ENCODE measurements at places on chromosomes 1 and 21. TPM values are rescaled to one million over a fixed set of nuclear protein-coding genes. Genes with fewer than 3 reads are reported as not detected.

DNA sequence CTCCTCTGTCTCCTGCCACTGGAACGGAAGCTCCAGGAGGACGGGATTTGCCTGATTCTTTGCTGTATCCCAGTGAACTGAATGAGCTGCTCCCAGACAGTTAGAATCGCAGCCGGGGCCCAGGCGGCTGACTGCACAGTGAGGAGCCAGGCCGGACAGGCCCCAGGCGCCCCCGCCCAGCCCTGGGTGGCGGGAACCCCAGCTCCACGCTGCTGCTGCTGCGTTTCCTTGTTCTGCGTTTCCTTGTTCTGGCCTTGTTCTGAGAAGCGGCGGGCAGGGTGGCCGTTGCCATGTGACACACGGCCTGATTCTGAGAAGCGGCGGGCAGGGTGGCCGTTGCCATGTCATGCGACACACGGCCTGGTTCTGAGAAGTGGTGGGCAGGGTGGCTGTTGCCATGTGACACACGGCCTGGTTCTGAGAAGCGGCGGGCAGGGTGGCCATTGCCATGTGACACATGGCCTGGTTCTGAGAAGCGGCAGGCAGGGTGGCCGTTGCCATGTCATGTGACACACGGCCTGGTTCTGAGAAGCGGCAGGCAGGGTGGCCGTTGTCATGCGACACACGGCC is 56.2 kb downstream of the SLC37A1 start:
- H3K27me3 ChIP-seq = no peaks in the 10 kb centered on the region
- peaks cover 4% of the 10 kb centered on the region for H3K36me3 ChIP-seq
- H3K27ac ChIP-seq = no peak overlapping the region
- DNase-seq = no peak

GRCh38 chr1:115475252-115475651 is 137.2 kb upstream of the NGF start:
- no peaks in the 10 kb centered on the region for H3K36me3 ChIP-seq
- no peaks in the 10 kb centered on the region for H3K4me1 ChIP-seq
- no peak overlapping the region for H3K27ac ChIP-seq
- H3K27me3 ChIP-seq = no peaks in the 10 kb centered on the region
- no peak overlapping the region for H3K4me3 ChIP-seq

DNA sequence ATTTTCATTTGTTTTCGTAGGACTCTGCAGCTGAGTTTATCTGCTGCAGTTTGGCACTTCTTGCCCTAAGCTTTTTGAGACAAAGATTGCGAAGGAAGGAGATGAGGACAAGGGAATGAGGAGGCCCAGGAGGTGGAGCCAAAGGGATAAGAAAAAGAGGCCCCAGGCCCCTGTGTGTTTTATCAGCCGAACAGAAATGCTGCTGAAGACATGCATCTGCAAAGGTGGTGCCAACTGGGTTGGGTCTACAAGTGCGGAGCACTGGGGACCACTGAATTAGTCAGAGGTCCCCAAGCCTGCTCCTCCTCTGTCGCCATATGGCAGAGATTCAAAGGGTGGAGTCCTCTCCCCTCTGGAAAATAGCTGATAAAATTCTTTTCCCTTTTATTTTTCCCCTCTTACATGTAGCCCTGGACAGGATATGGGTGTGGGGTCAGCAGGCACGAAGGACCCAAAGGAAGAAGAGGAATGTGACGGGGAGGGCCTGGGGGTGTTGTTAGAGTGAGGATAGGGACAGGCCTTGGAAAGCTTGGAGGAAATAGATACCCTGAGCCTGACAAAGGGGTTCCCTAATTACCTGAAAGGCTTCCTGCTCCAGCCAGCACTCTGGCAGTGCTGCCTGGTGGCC is 2.7 kb downstream of the CD34 start:
- no peaks in the 10 kb centered on the region for H3K36me3 ChIP-seq
- no peak overlapping the region for H3K4me3 ChIP-seq
- no peak overlapping the region for H3K27ac ChIP-seq

GRCh38 chr1:152533327-152533938 is 19.2 kb downstream of the CRCT1 start:
- no peak overlapping the region for H3K4me3 ChIP-seq
- H3K4me1 ChIP-seq = no peaks in the 10 kb centered on the region
- no peaks in the 10 kb centered on the region for H3K36me3 ChIP-seq
- H3K27ac ChIP-seq = no peak overlapping the region
- DNase-seq = no peak

DNA sequence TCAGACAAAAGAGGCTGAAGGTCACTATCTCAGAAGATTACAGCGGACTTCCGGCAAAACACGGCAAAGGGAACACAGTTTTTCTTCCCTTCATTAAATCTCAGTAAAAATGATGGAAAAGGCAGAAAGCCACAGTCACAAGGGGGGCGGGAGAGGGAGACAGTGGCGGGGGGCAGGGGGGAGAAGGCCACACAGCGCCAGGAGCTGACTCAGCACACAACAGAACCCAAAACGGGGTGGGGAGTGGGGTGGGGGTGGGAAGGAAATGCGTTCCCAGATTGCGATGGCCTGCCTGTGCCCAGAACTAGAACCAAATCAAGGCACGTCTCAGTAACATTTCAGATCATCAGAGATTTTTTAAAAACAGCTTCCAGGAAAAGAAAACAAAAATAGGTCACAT is 13.4 kb downstream of the CFAP74 start:
- DNase-seq = no peak

DNA sequence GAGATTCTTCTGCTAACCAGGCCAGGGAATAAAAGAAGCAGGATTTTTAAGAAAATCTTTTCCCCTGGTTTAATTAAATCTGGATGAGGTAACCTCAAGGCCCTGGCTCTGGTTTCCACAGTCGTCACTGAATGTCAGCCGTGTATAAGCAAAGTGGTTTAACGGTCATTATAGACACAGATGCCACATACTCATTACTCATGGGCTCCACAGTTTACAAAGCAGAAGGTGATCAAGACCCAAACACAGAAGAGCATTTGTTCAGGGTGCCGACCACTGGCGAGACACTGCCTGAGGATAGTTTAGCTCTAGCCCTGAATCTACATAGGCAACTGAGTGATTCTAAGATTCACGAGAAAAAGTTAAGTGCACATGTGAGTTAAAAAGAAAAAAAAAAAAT is 27.8 kb upstream of the RAP1GAP start:
- H3K27ac ChIP-seq = no peak overlapping the region
- no peak for DNase-seq
- H3K36me3 ChIP-seq = peaks cover 36% of the 10 kb centered on the region
- no peak overlapping the region for H3K4me3 ChIP-seq

GRCh38 chr1:171140401-171140800 is 44.7 kb upstream of the FMO2 start:
- no peaks in the 10 kb centered on the region for H3K4me1 ChIP-seq
- peaks cover 2% of the 10 kb centered on the region for H3K27me3 ChIP-seq
- H3K27ac ChIP-seq = no peak overlapping the region
- no peak for DNase-seq
- H3K4me3 ChIP-seq = no peak overlapping the region
- H3K36me3 ChIP-seq = no peaks in the 10 kb centered on the region

GRCh38 chr1:17212487-17213121 is 7.7 kb downstream of the PADI1 start:
- H3K27ac ChIP-seq = no peak overlapping the region
- no peaks in the 10 kb centered on the region for H3K36me3 ChIP-seq
- peaks cover 22% of the 10 kb centered on the region for H3K27me3 ChIP-seq
- H3K4me3 ChIP-seq = no peak overlapping the region

Gene CAMSAP2
- 1.3 TPM for total RNA-seq

Gene KRTAP21-2
- not detected for total RNA-seq

Gene LCE1C
- total RNA-seq = not detected

Gene OLIG2
- total RNA-seq = not detected

- H3K4me3 ChIP-seq = no peak overlapping the region
Measured at GRCh38 chr1:110425612-110426152, 18.2 kb upstream of the LAMTOR5 start.

Gene EIF2D
- 89.1 TPM for total RNA-seq

Gene CLCNKB
- not detected for total RNA-seq

DNA sequence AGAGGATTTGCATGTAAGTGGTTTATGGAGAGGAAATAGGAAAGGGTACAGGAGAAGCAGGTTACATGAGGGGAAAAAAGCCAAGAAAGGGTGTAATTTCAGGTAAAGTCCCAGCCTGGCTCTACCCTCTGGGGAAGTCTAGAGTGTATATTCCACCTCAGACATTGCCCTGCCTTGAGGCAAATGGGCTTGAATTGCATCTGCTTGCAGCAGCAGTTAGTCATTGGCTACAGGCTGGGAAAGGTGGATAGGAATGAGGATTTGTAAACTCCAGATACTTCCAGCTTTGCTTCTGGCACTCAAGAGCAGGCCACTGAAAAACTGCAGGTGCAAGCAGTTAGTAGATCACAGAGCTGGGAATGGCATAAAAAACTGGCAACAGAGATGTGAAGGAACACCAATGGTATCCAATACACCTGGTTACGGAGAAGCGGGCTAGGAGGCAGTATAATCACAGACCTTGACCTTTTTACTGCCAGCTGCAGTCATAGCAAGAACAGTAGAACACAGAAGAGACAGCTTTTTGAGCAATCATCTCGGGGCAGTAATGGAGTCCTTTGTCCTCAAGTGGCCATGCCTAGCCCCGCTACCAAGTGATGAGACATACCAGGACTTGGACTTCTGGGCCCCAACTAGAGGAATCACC is 226.9 kb upstream of the NRIP1 start:
- no peak for DNase-seq
- H3K27ac ChIP-seq = no peak overlapping the region
- no peak overlapping the region for H3K4me3 ChIP-seq
- H3K4me1 ChIP-seq = no peaks in the 10 kb centered on the region
- no peaks in the 10 kb centered on the region for H3K36me3 ChIP-seq

DNA sequence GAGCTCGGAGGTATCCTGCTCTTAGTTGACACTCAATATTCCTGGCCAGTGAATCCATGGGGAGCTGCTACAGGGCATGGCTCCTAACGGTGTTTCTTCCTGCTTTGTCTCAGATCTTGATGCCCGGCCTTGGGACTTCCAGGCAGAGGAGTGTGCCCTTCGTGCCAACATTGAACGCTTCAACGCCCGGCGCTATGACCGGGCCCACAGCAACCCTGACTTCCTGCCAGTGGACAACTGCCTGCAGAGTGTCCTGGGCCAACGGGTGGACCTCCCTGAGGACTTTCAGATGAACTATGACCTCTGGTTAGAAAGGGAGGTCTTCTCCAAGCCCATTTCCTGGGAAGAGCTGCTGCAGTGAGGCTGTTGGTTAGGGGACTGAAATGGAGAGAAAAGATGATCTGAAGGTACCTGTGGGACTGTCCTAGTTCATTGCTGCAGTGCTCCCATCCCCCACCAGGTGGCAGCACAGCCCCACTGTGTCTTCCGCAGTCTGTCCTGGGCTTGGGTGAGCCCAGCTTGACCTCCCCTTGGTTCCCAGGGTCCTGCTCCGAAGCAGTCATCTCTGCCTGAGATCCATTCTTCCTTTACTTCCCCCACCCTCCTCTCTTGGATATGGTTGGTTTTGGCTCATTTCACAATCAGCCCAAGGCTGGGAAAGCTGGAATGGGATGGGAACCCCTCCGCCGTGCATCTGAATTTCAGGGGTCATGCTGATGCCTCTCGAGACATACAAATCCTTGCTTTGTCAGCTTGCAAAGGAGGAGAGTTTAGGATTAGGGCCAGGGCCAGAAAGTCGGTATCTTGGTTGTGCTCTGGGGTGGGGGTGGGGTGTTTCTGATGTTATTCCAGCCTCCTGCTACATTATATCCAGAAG is 16.7 kb downstream of the ALX3 start:
- DNase-seq = peak; percentile 46
- H3K36me3 ChIP-seq = peaks cover 49% of the 10 kb centered on the region
- H3K4me3 ChIP-seq = no peak overlapping the region
- no peaks in the 10 kb centered on the region for H3K4me1 ChIP-seq
- no peaks in the 10 kb centered on the region for H3K27me3 ChIP-seq

DNA sequence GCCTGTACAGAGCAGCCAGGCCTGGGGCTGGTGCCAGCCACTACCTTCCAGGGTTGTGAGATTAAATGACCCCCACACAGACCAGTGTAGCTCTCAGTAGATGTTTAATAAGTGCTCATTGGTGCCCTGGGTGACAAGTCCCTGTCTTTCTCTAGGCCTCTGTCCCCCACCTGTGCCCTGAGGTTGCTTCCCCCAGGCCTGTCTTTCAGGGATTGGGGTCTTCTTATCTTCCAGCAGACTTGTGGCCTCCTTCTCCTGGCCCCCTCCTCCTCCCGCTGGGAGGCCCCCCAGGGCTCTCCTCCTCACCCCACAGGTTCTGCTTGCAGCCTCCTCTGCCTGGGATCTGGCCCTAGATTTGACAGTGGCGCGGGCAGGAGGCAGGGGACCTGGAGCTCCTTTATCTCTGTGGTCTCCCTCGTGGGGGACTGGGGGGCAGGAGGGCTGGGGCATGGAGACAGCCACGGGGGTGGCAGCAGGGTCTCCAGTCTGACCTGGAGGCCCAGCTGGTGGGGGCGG is 40.3 kb downstream of the EPHA2 start:
- no peaks in the 10 kb centered on the region for H3K4me1 ChIP-seq
- H3K27me3 ChIP-seq = no peaks in the 10 kb centered on the region
- no peak for DNase-seq
- H3K27ac ChIP-seq = no peak overlapping the region
- no peak overlapping the region for H3K4me3 ChIP-seq

DNA sequence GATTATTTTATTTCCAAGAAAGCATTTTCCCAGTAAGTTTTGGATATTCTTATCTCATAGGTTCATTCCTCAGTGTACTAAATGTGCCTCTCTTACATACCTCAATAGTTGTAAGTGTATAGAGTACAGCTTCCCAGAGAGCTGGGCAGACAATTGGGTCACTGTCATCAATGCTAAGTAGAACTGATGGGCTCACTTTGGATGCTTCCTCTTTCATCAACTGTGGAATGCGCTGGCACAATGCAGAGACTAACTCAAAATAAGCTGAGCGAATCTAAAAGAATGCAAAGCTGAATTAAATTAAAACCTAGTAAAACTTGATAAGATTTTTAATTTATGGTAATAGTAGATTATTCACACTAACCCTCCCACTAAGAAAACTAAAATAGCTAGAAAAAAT is 21.5 kb downstream of the LTN1 start:
- no peak for DNase-seq
- H3K4me1 ChIP-seq = peaks cover 6% of the 10 kb centered on the region
- no peak overlapping the region for H3K4me3 ChIP-seq
- no peaks in the 10 kb centered on the region for H3K27me3 ChIP-seq
- H3K27ac ChIP-seq = no peak overlapping the region
- H3K36me3 ChIP-seq = peaks cover 52% of the 10 kb centered on the region

GRCh38 chr1:246906833-246907232 is 24.9 kb downstream of the AHCTF1 start:
- H3K4me3 ChIP-seq = no peak overlapping the region
- DNase-seq = no peak
- no peak overlapping the region for H3K27ac ChIP-seq
- peaks cover 18% of the 10 kb centered on the region for H3K4me1 ChIP-seq
- no peaks in the 10 kb centered on the region for H3K27me3 ChIP-seq

DNA sequence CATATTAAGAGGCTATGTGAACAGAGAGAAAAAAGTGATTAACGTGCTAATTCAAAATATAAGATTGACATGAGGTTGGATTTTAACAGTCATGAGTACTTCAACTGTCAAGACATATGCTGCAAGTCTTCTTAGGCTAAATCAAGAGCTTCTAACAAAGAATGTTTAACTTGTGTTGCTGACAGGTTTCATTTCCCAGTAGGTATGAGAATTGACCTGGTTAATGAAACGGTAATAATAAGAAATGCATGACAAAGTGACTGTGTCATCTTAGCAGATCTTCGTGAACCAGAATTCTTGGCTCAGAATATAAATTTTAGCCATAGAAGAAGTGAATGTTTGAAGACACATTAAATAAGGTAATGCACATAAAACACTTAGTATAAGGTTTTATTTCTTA is 132.6 kb upstream of the PTGFR start:
- no peak overlapping the region for H3K4me3 ChIP-seq
- H3K36me3 ChIP-seq = no peaks in the 10 kb centered on the region
- no peak for DNase-seq

GRCh38 chr1:181430015-181430885 is 53.1 kb upstream of the CACNA1E start:
- DNase-seq = no peak
- H3K4me3 ChIP-seq = no peak overlapping the region
- H3K27ac ChIP-seq = no peak overlapping the region
- no peaks in the 10 kb centered on the region for H3K36me3 ChIP-seq

Data from activated T-helper 1 cell treated with anti-CD3 and anti-CD28 coated beads, Interleukin-12 subunit alpha, Interleukin-12 subunit beta, Interleukin-2, Interleukin-4 antibody, amounts not matched to agents 30 ng/mL and 10 ng/mL and 1 ng/mL, durations not matched to agents 14 hours and 24 hours and 36 hours (primary cell).